Stimulated activated CD8-positive, alpha-beta memory T cell treated with anti-CD3 and anti-CD28 coated beads, Interleukin-4, amount 100 ng/mL, for 4 hours (primary cell): ENCODE measurements at places on chromosomes 3 and 15.

DNA sequence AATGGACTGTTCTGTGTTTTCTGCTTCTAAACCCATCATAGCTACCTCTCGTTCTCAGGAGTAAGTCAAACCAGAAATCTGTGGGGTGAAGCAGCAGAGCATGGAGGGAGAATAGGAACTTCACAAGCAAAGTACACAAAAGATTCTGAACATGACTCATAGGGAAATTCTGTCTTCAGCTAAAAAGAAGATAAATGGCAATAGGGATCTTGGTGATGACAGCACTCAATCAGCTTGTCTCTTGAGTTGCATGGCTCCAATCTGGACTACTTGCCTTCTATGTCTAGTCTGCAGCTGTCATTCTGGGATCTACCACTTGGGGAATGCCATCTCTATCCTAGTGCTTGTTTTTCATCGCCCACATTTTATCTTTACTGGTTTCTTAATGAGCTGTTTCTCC is 13.5 kb upstream of the GRAMD1C start:
- no peak for DNase-seq

GRCh38 chr3:197878427-197878826 is 71.6 kb upstream of the RPL35A start:
- DNase-seq: peak; percentile 18

DNA sequence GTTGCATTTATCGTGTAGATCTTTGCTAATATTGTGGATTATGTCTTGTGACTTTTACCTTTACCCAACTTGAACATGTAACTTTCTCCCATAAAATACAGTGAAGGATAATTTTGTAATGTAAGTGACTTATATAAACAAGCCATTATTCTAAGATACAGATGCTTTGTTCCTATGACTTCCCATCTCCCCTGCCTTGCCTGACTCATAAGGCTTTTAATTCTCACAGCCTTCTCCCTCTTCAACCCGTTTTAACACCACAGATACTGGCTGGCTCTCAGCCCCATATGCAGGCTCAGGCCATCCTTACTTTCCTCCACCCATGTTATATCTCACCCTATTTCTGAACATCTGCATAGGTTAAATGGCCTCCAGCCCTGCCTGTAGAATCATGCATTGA is 4.1 kb downstream of the CCNDBP1 start:
- no peak for DNase-seq

GRCh38 chr3:48047841-48048464 is 31.7 kb upstream of the MAP4 start:
- DNase-seq: no peak
